ENCODE measurements at places on chromosomes 16 and 17. TPM values are rescaled to one million over a fixed set of nuclear protein-coding genes. Genes with fewer than 3 reads are reported as not detected.
A peak's percentile ranks its signal among the peaks of the same experiment; 100 is the strongest.

The CCDC92B gene
- 0.26 TPM for total RNA-seq

The LGALS9B gene
- total RNA-seq = not detected

The HSD11B2 gene
- 0.42 TPM for total RNA-seq

DNA sequence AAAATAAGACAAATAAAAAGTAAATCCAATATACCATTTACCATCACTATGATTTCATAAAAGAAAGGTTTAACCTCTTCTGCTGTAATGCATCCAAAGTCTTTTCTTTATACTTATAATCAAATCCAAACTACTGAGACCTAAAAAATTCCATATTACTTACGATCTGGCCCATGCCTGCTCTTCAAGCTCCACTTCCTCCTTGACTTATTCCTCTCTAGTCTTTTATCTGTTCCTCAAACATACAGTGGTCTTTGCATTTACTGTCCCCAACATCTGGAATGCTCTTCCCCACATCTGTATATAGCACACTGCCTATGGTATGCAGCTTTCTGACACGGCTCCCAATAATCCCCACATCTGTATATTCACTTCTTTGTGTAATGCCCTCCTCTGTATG, 33.8 kb downstream of the PCTP start:
- DNase-seq = no peak

DNA sequence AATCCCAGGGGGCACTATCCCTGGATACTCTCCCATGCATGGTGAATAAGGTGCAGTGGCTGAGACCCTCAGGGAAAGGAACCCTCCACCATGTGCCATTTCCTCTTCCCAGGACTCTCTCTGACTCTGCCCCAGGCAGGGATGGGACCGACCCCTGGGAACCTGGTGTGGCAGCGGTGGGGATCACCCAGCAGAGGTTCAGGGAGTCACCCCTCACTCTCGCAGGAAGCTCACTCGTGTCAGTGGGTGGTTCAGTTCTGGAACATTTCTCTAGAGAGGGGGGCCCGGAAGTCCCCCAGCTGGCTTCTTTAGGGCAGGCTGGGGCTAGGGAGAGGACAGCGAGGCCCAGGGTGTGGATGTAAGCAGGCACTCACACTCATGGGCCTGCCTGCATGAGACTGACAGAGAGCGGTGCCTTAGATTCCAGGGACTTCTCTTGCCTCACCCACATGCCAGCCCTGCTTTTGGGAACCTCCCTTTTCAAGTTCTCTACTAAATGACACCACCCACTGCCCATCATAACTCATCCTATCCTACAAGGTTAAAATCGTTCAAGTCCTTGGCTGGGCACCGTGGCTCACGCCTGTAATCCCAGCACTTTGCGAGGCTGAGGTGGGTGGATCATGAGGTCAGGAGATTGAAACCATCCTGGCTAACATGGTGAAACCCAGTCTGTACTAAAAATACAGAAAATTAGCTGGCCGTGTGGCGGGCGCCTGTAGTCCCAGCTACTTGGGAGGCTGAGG, 109.7 kb upstream of the SDK2 start:
- DNase-seq = no peak

DNA sequence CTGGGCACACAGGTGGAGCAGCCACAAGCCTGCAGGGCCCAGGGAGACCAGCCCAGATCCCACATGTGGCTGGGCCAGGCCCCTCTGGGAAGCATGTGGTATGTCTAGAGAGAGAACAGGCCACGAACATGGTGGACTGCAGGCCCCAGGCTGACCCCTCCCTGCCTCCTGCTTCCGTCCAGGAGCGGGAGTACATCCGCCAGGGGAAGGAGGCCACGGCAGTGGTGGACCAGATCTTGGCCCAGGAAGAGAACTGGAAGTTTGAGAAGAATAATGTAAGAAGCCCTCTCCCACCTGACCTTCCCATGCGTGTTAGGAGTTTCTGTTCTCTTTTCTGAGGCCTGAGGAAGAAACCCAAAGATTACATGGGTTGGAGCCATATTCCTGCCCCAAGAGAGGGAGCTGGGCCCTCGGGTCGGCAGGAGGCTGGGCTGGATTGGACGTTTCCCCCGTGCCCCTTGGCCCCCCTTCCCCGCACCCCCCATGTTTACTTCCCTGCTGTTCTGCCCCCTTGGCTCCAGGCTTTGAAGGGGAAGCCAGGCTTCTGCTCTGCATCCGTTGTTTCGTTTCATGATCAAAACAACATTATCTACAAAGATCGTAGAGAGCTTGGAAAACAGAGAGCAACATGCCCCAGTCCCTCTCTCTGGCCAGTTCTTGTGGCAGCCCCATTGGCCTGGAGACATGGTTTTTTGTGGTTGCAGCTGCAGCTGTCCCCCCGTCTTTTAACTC, 5.7 kb upstream of the TCAP start:
- peak; percentile 63 for DNase-seq

- no peak for DNase-seq
These were observed 16.6 kb downstream of the MRTFB start for GRCh38 chr16:14087590-14088154.

Data from right cardiac atrium (tissue), 5 donors.